Right atrium auricular region (tissue), 2 donors: ENCODE measurements at places on chromosomes 2 and 18. TPM values are rescaled to one million over a fixed set of nuclear protein-coding genes. Genes with fewer than 3 reads are reported as not detected.

The B4GALT6 gene
- 3.4 TPM for total RNA-seq

The CYTIP gene
- 3.3 TPM for total RNA-seq

The C2orf15 gene
- total RNA-seq: not detected

The GLB1L gene
- total RNA-seq: 1.8 TPM

The NEU2 gene
- not detected for total RNA-seq

The ARHGEF33 gene
- total RNA-seq: 0.24 TPM

The DSG1 gene
- total RNA-seq: 4.2 TPM

The GPC1 gene
- 103 TPM for total RNA-seq

The DAPL1 gene
- not detected for total RNA-seq
